ENCODE measurements at places on chromosomes 7 and 10. TPM values are rescaled to one million over a fixed set of nuclear protein-coding genes. Genes with fewer than 3 reads are reported as not detected.

GRCh38 chr10:100969187-100970075 is at the start of gene SEMA4G:
TSS of gene SEMA4G (plus strand) at chr10:100969504. CDS start at chr10:100972913, 3,409 bp downstream.
- peaks cover 12% of the 10 kb centered on the region for H3K4me1 ChIP-seq
- no peaks in the 10 kb centered on the region for H3K36me3 ChIP-seq
- peak; percentile 67 for DNase-seq
- H3K27ac ChIP-seq: no peak within 1 kb of the TSS
- H3K27me3 ChIP-seq: 0 out of 2 replicates have a peak, but pooled peaks cover 3% of the 10 kb centered on the region
- peak within 1 kb of the TSS; percentile 97 for H3K4me3 ChIP-seq

DNA sequence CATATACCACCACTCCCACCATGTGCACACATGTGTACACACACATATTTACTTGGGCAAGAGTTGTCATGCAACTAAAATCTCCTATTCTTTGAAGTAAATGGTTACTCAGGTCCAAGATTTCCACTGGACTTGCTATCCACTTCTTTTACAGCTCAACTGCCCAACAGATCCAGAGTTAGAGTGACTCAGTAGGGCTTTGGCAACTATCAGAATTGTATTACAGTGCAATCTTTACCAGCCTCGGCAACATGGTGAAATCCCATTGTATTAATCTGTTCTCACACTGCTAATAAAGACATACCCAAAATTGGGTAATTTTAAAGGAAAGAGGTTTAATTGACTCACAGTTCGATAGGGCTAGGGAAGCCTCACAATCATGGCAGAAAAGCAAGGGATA is 51.9 kb upstream of the ABLIM1 start:
- no peaks in the 10 kb centered on the region for H3K36me3 ChIP-seq
- no peak overlapping the region for H3K4me3 ChIP-seq
- DNase-seq: no peak
- H3K4me1 ChIP-seq: peaks cover 7% of the 10 kb centered on the region

GRCh38 chr7:64999165-65000004 is 7.1 kb downstream of the ERV3-1 start:
- no peak overlapping the region for H3K4me3 ChIP-seq
- no peak for DNase-seq
- H3K36me3 ChIP-seq: peaks cover 6% of the 10 kb centered on the region
- H3K4me1 ChIP-seq: peaks cover 6% of the 10 kb centered on the region
- H3K27me3 ChIP-seq: no peaks in the 10 kb centered on the region

DHX32 gene
- polyA plus RNA-seq: 12.4 TPM

PON1 gene
- polyA plus RNA-seq: not detected

SFRP5 gene
- 8.6 TPM for polyA plus RNA-seq

All from H1 (cell line).